MG63 (cell line): ENCODE measurements at places on chromosomes 13 and 19.

- DNase-seq = no peak
Observed at GRCh38 chr13:79384022-79384610, 21.9 kb downstream of the RBM26 start.

DNA sequence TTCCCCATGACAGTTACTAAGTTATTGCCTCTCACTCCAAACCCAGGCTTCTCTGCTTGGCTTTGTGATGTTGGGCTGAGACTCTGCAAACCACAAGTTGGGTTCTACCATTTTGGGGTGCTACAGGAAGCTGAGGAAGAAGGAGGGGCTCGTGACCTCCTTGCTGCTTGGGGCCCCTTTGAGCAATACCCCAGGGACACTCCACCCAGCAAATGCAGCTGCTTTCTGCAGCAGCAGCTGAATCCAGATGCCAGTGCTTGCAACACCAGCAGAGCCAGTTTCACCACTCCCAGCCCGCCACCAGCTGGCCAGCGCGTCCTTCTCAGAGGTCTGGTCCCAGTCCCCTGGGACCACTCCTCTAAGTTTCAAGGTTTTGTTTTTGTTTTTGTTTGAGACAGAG is 22.0 kb upstream of the UBAC2 start:
- DNase-seq = no peak

GRCh38 chr13:91046715-91047327 is 300.7 kb upstream of the MIR17HG start:
- no peak for DNase-seq

DNA sequence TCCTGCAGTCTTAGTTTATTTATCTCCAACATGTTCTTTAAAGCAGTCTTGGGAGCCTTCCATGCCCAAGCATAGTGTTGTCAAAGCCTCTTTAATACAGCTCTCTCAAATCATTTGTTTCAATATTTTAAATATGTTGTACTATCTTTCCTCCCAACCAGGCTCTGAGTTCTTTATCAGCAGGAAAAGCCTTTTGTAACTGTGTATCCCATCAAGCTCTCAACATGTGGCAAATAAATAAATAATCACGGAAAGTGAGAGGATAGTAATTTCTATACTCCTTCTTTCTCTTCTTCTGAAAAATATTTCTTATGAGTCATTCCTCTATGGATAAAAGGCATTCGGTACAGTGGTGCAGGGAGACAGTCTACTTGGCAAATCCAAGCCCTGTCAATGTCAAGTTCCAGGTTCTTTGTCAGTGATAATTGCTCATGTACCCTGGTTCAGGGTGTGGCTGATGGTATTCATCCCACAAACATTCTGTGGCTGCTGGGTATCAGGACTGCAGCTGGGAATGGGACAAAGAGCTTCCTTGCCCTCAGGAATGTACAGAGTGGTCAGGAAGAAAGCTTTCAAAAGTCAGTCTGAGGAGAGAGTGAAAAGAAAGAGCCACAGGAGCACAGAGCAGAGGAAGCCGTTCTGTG is 384.3 kb downstream of the EFNB2 start:
- peak; percentile 86 for DNase-seq

DNA sequence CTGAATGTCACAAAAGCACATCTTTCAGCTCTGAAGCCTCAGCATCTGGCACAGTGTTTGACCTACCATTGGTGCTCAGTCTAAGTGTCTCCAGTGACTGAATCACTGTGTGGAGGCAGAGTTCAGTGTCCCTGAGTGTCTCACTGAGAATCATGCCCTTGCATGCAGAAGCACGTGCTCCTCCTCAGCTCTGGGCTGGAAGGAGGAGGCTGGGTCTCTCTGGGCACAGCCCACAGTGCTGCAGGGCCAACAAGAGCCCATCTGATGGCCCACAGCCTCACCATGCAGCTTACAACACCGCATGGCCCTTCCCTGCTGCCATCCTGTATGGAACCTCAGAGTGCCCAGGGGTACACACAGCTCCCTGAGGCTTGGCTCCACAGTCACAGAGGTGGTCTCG is 86.1 kb downstream of the TEX26 start:
- no peak for DNase-seq

DNA sequence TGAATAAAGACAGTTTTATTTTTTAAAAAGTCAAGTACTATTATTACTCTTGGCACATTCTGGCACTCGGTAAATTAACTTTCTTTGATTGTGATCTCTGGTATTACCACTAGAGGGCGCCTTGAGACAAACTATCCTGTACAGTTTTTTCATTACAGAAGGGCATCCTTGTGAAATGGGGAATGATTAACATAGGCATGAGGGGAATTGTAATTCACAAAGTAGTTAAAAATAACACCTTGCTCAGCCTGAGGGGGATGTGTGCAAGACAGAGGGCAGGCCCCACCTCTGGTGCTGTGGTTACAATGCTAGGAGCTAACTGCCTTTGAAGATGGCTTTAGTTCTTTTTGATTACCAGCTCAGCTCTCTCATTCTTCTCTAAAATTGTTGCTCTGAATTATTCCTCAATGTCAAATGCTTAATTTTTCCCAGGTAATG is 24.2 kb upstream of the C1QTNF9B start:
- DNase-seq = no peak

GRCh38 chr19:5395556-5395955 is 54.9 kb upstream of the PTPRS start:
- no peak for DNase-seq

DNA sequence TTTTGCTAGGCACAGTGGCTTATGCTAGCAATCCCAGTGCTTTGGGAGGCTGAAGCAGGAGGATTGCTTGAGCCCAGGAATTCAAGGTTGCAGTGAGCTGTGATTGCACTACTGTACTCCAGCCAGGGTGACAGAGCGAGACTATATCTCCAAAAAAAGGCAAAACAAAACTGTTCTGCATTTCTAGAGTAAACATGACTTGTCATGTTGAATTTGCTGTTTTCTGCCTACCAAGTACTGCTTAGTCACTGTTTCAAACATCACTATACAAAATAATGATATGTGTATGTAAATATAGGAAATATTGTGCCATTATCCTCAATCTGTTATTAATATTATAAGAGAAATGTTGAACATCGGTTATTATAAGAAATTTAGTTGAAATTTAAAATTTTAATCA is 9.2 kb downstream of the RFC3 start:
- DNase-seq = no peak

DNA sequence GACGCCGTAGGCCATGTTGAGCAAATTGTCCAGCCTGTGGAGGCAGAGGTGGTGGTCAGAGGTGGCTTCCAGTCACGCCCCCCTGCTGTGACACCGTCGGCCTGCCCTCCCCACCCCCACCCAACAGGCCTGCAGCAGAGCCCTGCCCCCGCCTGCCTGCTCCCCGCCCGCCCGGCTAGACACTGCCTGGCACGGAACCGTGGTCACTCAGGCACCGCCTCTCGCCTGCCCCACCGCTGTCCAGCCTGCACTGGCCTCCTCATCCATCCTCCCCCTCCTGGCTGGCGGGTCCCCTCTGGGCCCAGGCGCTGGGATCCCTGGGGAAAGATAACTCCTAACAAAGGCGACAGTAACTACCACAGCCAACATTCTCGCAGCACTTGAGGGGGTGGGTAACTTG is 21.7 kb downstream of the PRKCSH start:
- DNase-seq = no peak

- DNase-seq = no peak
Observed at GRCh38 chr13:93116809-93117208, 109.8 kb upstream of the GPC6 start.
